Nucleus accumbens (tissue), 56 donors: ENCODE measurements at places on chromosomes 1 and 21.

DNA sequence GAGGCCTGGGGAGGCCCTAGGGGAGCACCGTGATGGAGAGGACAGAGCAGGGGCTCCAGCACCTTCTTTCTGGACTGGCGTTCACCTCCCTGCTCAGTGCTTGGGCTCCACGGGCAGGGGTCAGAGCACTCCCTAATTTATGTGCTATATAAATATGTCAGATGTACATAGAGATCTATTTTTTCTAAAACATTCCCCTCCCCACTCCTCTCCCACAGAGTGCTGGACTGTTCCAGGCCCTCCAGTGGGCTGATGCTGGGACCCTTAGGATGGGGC is 5.2 kb downstream of the ELF3 start:
- DNase-seq: no peak

GRCh38 chr1:230262867-230263567 is 163.1 kb downstream of the PGBD5 start:
- no peak for DNase-seq

GRCh38 chr21:32770871-32771523 is 558 bp downstream of the PAXBP1 start:
- peak; percentile 52 for DNase-seq

- peak; percentile 60 for DNase-seq
Observed at GRCh38 chr1:43454270-43455011, 710 bp upstream of the HYI start.

DNA sequence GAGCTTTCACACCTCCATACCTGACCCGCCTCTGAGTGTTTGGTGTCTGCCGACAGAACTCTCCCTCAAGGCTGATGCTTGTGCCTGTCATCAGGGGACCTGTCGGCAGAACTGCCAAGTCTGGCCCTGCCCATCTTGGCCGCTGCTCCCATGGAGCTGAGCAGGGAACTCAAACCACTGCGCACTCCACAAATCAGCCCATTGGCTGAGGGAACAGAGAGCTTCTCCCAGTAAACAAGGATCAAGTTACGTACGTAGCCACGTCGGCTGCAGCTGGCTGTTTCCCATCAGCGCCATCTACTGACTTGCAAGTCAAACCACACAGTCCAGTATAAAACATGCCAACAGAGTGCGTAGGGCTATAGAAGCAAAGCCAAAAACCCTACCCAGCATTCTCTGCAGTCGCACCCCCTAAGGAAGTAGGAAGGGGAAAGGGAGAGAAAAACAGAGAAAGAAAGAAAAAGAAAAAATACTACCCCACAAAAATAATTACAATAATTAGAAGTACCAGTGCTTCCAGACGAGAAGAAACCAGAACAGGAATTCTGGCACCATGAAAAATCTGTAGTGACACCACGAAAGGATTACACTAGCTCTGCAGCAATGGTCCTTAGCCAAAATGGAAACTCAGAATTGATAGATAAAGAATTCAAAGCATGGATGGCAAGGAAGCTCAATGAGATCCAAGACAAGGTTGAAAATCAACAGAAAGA is 13.1 kb downstream of the KRTAP13-1 start:
- no peak for DNase-seq

DNA sequence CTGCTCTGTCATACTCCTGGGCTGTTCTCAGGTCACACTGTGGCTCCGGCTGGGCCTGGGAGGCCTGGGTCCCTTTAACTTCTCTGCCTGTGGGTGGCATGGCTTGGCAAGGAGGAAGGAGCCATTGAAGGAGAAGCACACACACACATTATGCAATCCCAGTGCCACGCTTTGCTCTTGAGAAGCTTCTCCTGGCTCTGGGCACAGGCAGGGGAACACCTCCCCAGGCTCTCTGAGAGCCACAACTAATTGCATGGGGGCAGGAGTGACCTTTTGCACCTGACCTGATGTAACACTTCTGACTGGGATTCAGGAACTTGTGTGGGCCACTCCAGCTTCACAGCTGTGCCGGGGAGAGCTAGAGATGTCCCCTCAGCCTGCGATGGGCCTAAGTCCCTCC is 23.1 kb downstream of the LGR6 start:
- DNase-seq: no peak

- no peak for DNase-seq
Observed at GRCh38 chr1:118132000-118132399, 53.0 kb downstream of the SPAG17 start.

DNA sequence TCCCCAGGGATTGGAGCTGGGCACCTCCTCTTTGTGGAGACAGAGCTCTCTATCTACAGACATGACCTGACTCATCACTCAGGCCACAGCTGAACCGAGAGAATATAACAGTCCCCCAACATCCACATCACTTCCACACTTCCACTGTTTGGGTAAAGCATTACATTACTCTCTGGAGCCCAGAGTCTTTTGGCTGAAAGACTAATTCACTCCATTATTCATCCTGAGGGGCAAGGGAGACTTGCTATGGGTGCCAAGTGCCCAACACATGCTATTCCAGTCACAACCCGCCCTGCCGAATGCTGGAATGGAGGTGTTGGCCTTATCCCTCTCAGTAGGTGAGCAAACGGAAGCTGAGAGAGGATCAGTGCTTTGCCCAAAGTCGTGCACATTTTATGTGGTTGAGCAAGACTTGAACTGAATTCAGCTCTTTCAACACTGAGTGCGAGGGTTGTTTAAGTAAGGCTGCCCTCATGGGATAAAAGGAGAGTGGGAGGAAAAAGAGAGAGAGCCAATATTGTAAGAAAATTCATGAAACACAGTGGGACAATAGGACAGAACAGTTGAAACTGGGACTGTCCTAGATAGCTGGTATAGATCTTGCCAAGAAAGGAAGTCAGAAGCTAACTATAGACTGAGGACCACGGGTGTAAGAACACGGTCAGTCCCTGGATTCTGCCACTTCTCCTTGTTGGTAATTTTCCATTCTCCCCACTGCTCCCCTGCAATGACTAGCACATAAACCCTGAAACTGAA is 13.5 kb upstream of the CHI3L1 start:
- no peak for DNase-seq

DNA sequence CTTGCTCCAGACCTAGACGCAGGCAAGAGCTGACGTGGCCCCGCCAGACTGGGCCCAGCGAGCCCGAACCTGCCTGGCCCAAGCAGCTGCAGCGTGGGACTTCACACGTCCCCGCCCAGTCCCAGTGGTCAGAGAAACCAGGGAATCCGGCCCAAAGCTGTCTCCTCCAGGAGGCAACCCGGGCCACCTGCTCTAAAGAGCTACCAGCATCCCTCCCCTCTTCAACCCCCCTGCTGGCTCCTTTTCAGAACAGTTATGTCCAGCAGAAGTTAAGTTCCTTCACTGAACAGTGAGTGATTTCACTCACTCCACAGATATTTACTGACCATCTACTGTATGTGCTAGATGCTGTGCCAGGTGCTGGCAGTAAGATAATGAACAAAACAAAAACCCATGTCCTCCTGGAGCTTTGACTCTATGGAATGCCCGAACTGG is 2.1 kb upstream of the EFNA1 start:
- DNase-seq: no peak

GRCh38 chr1:155000411-155000725 is 2.2 kb upstream of the ZBTB7B start:
- DNase-seq: no peak

- no peak for DNase-seq
Observed at GRCh38 chr1:26854906-26855305, 8.0 kb upstream of the SFN start.

DNA sequence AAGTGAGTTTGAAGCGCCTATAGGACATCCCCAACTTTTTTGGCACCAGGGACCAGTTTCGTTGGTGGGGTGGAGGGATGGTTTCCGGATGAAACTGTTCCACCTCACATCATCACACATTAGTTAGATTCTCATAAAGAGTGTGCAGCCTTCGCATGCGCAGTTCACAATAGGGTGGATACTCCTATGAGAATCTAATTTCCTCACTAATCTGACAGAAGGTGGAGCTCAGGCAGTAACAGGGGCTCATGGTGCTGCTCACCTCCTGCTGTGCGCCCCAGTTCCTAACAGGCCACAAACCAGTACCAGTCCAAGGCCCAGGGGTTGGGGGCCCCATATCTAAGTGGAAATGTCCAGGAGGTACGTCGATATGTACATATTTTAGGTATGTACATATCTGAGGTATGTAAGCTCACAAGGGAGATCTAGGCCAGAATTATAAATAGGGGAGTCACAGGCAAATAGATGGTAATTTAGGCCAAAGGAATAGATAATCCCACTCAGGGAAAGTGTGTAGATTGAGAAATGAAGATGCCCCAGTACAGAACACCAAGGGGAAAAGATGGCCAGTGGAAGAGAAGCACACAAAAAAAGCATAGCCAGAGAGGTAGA is 27.5 kb upstream of the RASAL2 start:
- DNase-seq: no peak

DNA sequence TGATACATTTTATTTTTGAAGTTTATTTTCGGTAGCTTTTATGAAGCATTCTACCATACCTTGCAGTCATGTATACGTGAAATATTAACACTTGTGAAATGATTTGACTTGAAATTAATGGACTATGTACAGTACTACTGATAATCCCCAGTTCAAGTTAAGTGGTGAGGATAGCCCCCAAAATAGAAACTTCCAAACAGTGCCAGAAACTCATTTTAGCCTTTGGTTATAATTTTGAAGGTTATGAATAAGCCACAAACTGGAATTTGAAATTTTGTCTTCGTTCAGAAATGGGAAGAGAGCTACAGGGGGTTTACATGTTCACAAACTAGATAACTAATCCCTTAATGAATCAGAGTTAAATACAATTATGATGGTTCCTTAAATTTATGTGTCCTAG is 1.5 kb upstream of the HNRNPU start:
- DNase-seq: no peak

DNA sequence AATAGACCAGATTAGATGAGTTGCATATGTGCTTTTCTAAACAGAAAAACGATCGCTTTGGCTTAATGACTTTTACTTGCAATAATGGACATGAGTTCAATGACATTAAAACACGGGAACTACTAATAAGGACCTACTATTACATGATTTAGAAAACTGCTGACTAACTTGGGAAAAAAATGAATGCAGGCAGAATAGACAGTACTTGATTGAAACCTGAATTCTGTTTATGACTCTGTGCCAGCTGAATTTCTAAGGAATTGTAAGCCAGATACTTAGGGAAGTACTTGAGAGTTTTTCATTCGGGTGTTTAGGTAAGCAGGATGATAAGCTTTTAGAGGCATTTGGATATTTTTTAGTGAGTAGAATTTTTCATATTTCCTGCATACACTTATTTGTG is 12.0 kb downstream of the ADGRL2 start:
- DNase-seq: no peak

DNA sequence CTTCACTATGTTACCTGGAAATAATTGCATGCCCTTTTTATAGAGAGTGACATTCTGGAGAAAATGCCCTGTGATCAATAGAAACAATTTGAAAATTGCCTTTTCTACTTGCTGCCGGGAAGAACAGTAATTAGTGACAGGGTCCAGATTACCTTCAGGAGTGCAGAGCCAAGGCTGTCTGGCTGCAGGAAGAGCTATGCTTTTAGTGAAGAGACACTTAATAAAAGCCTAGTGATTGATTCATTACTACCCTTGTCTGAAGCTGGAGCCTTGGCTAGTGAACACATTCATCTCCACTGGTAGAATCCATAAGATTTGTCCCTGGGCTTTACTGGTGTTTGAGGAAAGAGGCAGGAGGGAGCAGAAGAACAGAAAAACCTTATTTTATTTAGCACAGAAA is 12.9 kb upstream of the DNASE2B start:
- DNase-seq: no peak

DNA sequence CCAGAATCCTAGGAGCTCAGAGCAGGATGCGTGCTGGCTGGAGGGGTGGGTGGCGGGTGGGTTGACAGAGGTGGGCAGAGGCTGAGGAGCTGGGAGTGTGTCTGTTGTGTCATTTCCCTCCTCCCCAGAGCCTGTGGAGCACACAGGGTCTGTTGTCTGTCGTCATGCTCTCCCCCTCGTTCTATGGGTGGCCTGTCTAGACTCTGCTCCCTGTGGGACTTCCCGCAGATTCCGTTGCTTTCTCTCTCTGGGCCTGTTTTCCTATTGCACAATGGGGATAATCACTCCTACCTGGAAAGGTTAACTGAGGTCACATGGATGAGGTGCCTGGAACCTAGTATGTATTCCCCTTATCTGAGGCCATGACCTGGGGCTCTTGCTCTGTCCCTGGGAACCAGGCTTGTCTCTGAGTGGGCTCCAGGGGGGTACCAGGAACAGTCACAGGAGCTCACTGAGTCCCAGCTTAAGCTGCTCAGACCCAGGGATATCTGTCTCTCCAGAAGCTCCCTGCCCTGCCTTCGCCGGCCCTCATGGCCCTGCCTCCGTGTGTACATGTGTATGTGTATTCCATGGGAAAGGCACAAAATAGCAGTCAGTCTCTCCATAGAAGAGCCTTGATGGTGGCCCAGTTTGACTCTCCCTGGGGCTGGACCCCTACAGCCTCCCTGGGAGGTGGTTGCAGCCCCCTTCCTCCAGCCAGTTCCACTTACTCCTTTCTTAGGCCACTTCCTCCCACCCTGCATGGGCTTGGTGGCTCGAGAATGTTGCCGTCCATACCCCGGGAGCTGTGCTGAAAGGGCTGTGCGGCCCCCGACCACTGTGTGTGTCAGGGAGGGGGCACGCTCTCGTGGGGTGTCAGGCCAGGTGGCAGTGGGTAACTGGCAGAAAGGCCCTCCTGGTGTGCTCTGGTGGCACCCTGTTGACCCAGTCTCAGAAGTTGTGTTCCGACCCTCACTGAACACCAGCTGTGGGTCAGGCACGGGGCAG is 17.9 kb downstream of the PTPRF start:
- DNase-seq: no peak

- DNase-seq: no peak
Observed at GRCh38 chr1:70090875-70091274, 114.5 kb downstream of the LRRC40 start.

GRCh38 chr1:201450721-201451291 is 18.2 kb downstream of the PHLDA3 start:
- peak; percentile 46 for DNase-seq

DNA sequence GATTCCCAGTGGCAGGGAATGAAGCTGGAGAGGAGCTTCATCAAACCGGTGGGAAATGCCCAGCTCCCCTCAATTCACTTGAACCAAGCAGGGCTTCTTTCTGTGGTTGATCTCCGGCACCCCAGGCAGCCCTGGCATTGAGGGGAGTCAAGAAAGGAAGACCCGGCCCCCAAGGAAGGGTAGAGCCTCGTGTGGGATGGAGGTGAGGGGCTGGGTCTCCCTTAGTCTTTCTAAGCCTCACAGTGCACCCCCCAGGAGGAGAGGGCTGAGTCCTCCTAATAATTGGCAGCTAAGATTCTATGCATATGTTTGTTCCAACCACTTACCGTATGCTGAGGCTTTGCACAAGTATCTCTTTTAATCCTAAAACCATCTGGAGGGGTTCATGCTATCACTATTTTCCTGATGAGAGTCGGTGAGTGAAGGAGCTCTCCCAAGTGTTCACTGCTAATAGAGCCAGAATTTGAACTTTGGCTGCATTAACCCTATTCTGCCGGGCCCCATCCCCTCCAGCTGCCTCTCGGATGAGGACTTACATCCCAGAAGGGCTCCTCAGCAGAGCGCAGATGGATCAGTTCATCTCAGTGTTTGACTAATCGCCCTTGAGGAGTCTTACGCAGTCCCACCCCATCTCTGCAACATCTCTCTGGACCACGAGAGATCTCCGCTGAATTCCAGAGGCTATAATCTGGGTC is 33.1 kb upstream of the TMEM51 start:
- DNase-seq: no peak

- DNase-seq: no peak
Observed at GRCh38 chr1:5819391-5820025, 172.7 kb downstream of the NPHP4 start.

GRCh38 chr1:239268007-239268406 is 118.4 kb upstream of the CHRM3 start:
- DNase-seq: no peak
